Transverse colon (tissue), 4 donors: ENCODE measurements at places on chromosomes 6 and 20. TPM values are rescaled to one million over a fixed set of nuclear protein-coding genes. Genes with fewer than 3 reads are reported as not detected.

The MUCL3 gene
- not detected for total RNA-seq

The ZBP1 gene
- not detected for total RNA-seq

The SMIM26 gene
- 98.9 TPM for total RNA-seq

The BEND3 gene
- total RNA-seq: 4.9 TPM

The NEURL2 gene
- 20.6 TPM for total RNA-seq

The RSPH3 gene
- total RNA-seq: 13.3 TPM

The SYNDIG1 gene
- 0.27 TPM for total RNA-seq

The PGBD1 gene
- 1.6 TPM for total RNA-seq

The GABRR1 gene
- total RNA-seq: not detected

The UFL1 gene
- 5.2 TPM for total RNA-seq

The UST gene
- total RNA-seq: 9.0 TPM
